ENCODE measurements at places on chromosomes 11 and 22.
A peak's percentile ranks its signal among the peaks of the same experiment; 100 is the strongest.

DNA sequence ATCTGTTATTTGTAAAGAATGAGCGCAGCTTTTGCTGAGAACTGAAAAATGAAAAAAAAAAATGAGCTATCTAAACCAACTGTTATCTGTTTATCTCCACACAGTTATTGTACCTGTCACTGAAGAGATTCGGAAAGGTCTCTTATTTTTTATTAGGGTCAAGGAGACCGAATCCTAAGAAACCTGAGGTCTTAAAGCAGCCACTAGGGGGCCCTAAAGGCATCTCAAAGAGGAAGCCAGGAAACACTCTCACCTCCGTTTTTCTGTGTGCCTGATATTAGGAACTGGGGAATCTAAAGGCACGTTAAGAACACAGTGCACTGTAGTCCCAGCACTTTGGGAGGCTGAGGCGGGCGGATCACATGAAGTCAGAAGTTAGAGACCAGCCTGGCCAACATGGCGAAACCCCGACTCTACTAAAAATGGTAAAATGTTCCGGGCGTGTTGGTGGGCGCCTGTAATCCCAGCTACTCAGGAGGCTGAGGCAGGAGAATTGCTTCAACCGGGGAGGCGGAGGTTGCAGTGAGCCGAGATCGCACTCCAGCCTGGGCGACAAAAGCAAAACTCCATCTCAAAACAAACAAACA lies 3.5 kb upstream of the LARGE1 start:
- DNase-seq = peak; percentile 69

DNA sequence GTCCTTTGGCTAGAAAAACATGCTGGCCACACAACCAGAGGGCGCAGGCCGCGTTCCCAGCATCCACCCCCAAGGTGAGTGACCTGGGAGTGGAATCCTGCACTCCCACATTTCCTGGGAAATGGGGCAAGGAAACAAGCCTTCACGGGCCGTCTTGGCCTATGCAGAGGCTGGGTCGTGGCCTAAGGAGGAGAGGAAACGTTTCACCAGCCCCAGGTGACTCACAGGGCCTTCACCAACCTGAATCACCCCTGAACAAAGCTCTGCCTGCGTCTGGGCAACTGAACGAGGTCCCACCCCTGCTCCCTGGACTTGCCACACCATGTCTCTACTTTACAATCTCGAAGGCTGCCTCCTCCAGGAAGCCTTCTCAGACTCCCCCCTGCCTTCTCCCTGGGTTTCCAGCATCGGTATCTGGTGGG lies 13.2 kb downstream of the MYH9 start:
- no peak for DNase-seq

DNA sequence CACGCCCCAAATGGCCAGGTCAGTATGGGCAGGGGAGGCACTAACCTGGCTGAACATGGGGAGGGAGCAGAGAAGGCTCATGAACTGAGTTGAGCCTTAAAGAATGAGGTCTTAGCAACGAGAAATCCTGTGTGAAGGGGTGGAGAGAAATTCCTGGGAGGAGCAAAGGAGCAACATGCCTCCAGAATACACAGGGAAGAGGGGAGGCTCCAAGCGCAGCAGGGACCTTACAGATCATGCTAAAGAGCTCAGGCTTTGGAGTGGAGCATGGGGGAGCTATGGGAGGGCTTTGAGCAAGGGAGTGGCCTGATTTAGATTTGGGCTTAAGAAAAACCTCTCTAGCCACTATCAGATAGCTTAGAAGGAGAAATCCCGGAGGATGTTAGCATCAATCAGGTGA lies 88.1 kb downstream of the MN1 start:
- DNase-seq = no peak

- no peak for DNase-seq
Measured at GRCh38 chr22:27382947-27383346, 418.6 kb downstream of the MN1 start.

DNA sequence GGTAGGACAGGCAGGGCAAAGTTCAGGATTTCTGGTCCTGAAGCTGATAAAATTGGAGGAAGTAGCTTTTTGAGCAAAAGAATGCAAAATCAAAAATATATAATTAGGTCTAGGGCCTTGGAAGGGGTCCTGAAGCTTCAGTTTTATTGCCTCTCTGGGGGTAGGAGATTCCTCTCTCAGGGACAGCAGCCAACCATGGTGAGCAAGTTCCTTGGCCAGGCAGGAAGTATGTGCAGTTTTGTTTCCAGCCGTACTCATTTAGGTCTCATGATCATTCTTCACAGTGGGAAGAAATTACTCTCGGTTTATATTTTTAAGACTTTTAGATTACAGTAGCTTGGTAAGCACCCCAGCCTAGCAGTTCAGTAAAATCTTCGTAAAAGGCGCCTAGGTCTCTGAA lies 2.9 kb upstream of the RAB38 start:
- no peak for DNase-seq

DNA sequence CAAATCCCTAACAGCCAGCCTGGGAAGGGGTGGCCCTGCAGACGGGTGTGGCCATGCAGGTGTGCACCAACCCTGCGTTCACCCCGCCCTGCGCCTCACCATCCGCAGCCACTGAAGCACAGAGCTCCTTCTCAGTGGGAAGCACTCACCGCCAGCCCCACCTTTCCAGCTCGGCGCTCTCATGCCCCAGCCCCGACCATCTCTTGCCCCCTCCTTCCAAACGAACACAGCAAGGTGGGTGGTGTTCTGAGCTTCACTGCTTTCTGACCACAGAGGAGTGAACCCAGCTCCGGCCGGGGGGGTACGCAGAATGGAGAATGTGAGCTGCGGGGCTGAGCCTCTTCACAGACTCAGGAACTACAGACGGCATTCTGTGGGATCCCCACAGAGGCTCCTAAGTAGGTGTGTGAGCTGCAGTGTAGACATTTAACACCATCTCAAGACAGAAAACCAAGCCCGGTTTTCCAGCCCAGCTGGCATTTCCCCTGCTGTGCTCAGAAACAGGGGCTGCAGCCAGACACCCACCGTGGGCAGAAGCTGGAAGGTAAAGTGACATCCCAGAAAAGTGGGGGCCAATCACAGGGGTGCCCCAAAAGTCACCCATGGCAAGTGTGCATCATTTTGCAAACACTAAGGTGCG lies 88.4 kb upstream of the RTL6 start:
- DNase-seq = no peak

DNA sequence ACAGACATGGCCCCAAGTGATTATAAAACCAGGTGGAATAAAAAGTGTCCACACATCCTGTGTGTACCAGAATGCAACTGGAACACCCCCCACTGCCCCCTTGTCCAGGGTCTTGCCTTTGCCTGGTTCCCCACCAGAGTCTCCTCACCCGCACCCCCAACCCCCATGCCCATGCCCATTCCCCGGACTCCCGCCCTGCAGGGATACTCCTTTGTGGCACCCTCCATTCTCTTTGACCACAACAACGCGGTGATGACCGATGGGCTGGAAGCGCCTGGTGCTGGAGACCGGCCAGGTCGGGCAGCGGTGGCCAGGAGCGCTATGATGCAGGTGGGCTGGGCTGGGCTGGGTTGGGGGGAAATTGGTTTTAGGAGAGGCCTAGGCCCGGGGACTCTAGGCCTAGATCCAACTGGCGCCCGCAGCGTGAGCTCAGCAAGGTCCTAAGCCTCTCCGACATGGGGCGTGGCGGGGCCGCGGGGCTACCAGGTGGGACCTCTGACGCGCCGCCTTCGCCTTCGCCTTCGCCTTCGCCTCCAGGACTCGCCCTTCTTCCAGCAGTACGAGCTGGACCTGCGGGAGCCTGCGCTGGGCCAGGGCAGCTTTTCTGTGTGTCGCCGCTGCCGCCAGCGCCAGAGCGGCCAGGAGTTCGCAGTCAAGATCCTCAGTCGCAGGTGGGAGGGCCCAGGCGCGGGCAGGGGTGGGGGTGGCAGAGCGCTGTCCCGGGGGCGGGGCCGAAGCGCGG lies 9.1 kb downstream of the RPS6KA4 start:
- no peak for DNase-seq

DNA sequence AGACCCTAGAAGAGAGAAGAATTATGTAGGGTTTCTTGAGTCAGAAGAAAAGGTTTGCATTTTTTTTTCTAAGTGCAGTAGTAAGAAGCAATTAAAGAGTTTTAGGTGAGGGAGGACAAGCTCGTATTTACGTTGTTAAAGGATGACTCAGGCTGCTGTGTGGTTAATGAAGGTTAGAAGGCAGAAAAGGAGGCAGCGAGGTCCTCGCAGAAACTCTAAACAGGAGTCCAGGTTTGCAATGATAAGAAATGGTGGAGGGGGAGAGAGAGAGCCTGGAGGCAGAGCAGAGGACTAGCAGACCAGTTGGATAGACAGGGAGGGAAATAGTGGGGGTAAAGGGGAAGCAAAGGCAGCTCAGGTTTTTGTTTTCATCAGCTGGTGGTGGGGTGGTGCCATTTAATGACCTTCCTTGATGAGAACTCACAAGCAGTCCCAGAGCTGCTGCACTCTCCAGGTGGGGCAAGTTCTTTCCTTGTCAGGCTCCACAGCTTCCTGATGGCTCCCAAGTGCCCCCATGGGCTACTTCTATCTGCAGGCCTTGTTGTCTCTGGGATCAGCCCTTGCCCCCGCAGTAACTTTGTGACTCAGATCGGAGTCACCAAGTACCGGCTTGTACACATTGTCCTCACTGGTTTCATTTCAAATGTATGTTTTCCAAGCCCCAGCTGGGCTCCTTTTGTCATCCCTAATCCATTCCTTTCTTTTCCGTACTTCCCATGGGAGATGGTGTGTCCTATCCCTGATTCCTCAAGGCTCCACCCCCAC lies 8.3 kb upstream of the INSC start:
- no peak for DNase-seq

DNA sequence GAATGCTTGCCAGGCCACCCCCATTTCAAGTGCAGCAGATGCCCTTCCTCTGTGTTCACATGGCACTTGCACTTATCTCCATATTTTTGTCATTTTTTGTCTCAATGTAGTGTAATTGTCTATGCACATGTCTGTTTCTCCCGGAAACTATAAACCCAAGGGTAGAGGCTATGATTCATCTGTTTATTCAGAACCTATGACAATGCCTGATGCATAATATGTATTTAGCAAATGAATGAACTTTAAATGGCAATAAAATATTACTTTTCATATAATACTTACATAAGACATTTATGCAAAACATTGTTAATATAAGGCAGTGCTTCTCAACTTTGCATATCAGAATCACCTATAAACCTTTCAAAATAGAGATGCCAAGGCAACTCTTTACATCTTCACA lies 6.7 kb downstream of the PAK1 start:
- no peak for DNase-seq

DNA sequence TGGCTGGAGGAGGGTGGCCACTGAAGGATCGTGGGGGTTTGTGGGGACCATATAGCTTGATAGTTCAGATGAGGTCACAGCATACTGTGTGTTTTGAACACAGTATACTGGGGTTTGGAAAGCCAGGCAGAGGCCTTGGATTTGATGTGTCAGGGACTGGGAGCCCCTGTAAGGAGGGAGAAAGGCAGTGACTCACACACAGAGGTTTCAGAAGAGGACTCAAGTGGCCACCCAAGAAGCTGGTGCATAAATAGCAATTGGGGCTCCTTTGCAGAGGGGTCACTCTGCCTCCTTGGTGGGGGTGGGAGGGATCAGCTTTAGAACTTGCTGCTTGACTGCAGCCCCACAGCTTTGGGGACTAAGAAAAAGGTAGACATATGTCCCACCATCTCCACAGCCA lies 39.3 kb downstream of the SLC5A1 start:
- no peak for DNase-seq

DNA sequence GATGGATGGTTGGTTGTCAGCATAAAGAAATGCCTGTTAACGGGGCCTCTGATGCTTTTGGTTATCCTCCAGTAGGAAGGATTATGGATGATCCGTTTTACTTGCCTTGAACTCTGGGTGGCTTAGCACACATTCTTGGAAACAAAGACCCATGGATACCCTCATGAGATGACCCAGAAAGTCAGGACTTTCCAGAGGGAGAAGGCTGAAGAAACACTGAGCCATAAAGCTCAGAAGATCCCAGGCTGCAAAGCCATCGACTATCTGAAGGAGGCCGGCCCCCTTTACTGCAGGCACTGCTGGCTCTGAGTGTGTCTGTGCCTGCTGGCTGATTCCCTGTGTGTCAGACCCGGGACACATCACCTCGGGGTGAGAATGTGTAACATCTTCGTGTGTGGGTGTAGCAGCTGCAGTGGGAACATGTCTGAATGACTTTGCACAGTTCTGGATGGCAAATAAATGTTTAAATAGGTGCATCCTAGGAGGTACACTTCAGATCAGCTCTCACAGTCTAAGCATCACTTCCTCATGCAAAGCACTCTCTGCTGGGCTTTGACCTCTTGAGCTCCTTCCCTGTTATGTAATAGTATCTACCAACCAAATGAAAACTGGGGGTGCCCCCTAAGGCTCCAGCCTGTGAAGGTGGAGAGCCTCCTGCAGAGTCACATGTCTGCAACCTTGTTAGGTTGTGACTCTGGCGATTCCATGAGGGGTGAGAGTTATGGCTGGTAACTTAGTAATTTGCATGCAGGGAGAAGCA lies 1084.9 kb downstream of the TBC1D22A start:
- no peak for DNase-seq

DNA sequence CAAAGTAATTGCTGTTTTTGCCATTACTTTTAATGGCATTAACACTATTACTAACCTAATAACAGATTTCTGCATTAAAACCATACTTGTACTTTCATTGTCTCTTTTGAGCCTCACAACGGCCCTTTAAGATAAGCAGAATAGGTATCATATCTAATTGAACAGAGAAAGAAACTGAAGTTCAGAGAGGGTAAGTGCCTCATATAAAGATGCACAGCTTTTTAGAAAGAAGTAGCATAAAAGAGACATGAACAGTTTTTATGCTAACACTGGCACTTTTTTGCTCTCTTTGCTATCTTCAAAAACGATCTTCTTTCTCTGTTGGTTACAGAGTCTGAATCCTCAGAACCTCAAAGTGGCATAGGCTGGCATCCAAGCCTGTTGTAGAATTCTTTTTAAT lies 102.9 kb upstream of the OR5AK2 start:
- DNase-seq = no peak

- DNase-seq = no peak
Measured at GRCh38 chr22:36387709-36387958, 133 bp downstream of the MYH9 start.

Data from GM20000 (cell line).